ENCODE measurements at places on chromosomes 1 and 21.

DNA sequence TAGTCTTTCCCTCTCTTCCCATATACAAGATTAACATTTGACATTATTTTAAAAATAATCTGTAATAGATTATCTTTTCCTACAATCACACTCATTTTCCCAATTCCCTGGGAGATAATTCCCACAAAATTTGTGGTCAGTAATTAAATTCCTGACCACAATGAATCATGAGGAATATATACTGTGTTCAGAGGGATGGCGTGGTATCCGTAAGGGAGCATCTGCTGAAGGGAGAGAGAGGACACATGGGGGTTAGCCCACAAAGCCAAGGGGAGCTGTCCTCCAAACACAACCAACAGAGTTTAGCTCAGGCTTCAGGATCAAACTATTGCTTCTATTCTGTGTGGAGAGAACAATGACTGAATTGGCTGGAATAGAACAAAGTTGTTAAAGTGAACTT lies 57.1 kb upstream of the PPP2R5A start:
- no peak for DNase-seq

- DNase-seq, result no peak
These were observed 183.5 kb downstream of the HMCN1 start for GRCh38 chr1:185917646-185918045.

- no peak for DNase-seq
These were observed 14.5 kb upstream of the AXDND1 start for GRCh38 chr1:179351281-179351680.

DNA sequence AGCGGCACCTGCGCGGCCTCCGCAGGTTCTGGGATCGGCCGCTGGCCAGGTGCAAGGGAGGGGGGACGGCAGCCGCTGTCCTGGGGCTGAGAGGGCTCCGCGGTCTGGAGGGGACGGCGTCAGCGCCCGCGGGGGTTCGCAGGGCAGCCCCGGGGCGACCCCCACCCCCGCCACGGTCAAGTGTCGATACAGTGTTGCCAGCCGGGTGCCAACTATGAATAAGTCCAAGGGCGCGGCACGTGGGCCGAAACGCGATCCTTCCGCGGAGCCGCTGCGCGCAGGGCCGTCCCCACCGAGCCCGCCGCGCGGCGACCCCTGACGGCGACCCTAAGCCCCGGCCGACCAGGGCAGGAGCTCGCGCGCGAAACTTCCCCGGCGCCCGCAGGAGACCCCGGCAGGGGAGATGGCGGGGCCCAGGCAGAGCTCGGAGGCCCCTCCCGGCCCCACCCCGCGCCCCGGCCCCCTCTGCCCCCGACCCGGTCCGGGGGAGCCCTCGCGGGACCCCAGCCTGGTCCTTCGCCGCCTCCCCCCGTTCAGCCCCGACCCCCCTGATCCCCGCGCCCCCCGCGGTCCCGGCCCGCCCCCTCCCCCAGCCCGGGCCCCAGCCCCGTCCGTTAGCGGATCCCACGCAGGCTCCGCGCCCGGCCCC lies 586 bp upstream of the AGPAT3 start:
- peak; percentile 18 for DNase-seq

DNA sequence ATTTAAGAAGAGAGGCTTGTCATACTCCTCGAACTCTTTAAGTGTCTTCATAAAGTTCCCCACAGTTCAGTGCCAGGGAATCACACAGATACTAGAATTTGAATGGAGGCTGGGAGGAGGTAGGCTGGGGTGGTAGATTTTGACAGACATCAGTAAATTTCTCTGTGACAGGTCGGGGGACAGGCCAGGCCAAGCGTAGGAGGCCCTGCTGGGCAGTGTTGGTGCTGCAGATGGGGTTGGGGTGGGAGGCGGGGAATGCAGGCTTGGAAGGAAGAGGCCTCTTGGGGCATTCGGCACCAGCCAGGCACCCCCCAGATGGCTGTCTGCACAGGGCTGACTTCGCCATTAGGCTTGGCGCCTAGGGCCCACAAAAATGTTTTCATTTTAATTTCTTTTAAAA lies 84.0 kb downstream of the MAN1C1 start:
- no peak for DNase-seq

DNA sequence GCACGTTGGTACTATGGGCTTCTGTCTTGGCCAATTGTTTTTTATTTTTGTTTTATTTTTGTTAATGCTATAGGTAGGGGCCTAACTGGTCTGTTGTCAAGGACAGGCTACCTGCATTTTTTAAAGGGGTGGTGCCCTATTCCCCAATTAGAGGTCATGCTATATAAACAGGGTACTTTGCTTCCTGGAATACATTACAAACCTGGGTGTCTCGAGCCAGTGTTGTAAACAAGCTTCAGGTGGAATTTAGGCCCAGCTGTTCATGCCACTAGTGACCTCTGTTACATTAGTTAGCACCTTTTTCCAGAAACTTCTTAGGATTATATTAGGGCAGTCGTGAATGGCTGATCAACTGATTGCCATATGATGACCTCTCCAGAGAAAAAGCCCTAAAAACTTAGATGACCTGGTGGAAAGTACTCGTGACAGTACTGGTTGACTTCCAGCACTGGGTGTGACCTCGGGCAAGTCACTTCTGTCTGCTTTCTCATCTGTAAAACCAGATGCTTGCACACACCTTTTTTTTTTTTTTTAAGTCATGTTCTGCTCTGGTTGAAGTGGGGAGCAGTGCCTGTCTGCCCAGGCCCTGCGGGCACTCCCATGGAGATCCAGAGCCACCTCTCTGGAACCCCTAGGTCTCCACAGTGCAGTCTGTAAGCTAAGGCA lies 46.5 kb downstream of the ELK4 start:
- DNase-seq, result no peak

GRCh38 chr21:38800924-38801744 lies 4.6 kb upstream of the ETS2 start:
- DNase-seq, result no peak

GRCh38 chr1:93078203-93078602 lies 880 bp upstream of the MTF2 start:
- DNase-seq, result no peak

DNA sequence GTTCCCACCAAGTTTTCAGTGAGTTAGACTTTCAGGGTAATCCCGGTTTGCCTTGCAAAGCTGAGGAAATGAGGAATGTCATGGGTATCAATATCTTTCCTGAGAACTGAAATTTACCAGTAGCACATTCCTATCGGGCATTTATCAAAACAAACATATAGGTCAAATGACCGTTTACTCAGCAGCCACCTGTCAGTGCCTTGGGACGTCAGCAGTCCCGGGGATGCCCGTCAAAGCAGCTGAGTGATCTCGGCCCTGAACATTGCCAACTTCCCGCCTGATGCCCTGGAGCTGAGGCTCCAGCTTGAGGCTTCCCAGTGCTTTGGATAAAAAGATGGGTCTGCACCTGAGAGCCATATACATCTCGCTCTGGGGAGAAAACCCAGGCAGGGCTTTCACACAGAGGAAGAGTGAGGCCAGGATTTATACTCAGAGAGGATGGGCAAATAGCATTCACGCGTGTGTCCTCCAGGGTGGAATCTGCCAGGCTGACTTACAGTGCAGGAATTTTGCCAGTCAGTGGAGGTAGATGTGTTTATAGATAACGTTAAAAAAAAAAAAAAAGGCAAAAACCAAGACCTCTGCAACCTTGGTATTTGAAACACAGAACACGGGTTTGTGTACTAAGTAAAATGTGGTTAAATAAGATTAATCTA lies 435.7 kb upstream of the VAMP3 start:
- no peak for DNase-seq

- no peak for DNase-seq
These were observed 52.0 kb upstream of the LYPLAL1 start for GRCh38 chr1:219121679-219122078.

DNA sequence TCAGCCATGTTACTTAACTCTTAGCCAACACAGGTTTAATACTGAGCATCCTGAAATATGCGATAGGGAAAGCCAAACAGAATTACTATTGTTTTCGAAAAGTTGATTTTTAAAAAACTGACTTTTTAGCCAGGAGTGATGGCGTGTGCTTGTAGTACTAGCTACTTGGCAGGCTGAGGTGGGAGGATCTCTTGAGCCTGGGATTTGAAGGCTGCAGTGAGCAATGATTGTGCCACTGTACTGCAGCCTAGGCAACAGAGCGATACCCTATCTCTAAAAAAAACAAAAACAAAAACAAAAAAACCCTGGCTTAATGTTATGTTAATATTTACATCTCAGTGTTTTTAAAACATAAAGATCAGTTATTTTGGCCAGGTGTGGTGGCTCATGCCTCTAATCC lies 16.7 kb downstream of the NMNAT1 start:
- no peak for DNase-seq

GRCh38 chr1:200558866-200559459 lies 61.6 kb downstream of the KIF14 start:
- DNase-seq, result no peak

DNA sequence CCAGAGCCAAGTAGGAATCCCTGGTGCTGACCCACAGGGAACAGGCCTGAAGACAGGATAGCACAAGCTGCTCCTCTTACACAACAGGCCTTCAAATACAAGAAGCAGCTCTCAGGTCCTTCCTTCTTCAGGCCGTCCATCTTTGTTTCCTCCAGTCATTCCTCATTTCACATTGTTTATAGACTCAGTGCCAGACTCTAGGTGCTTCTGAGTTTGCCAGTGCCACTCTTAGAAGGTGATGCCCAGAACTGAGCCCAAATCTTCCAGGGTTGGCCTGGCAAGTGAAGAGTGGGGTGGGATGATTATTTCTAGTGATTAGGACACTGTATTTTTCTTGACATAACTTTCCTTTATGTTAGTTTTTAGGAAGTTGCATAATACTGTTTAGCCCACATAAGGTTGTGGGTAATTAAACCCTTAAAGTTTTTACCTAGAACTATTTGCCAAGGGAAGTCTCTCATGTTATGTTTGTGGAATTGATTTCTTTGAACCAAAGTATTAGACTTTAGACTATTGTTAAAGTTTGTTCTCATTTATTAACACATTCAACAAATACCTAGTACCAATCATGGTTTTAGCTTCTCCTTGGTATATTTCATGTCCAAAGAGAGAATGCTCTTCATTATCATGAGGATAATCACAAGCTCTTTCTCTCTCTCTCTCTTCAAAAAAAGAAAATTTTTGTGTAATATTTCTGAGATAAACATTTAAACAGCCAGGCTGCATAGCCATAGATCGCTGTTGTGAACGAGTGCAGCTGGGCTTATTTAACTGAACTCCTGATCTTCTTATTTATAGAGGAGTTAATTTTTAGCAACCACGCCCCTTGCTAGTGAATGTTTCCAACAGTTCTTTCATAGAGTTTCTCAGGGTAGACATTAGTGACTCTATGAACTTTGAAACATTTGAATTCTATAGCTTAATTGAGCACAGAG lies 47.7 kb downstream of the PGM1 start:
- no peak for DNase-seq

- DNase-seq, result no peak
These were observed 183.2 kb downstream of the GRIK3 start for GRCh38 chr1:36851087-36851486.

GRCh38 chr1:30909365-30910068 lies 959 bp upstream of the SDC3 start:
- DNase-seq, result no peak

DNA sequence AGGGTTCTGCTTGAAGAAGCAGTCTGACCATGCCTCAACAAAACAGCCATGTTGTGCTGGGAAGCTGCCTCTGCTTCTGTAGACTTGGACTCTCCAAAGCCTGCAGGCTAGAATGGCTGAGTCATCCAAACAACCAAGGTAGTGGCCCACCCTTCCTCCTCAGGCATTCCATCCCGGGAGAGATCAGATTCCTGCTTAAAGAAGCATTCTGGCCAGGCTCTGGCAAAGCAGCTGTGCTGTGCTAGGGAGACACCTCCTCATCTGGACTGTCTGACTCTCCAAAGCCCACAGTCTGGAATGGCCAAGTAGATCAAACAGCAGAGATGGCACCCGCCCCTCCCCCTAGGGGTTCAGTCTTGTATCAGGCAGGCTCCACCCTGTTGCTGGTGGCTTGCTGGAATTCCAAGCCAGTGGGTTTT lies 38.3 kb upstream of the F3 start:
- no peak for DNase-seq

- DNase-seq, result no peak
These were observed 54.6 kb downstream of the RAP1GAP start for GRCh38 chr1:21614419-21615115.

DNA sequence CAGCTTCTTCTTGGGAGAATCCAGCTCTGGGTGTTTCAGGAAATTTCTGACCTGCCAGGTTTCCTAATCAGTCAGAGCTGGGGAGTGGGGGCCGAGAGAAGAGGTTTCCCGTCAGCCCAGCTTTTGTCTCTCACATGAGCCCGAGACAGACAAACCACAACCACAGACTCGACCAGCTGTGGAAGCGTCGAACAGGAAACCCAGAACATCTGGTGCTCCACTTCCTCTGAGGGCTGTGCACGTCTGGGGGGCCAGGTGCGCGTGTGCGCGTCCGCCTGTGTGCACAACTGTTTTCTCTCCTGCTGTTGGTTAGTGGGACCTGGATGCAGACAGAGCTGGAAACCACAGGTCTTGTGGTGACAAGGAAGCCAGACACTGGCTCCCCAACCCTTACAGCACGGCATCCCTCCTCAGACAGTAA lies 113.0 kb upstream of the SLC25A33 start:
- DNase-seq, result peak; percentile 22

DNA sequence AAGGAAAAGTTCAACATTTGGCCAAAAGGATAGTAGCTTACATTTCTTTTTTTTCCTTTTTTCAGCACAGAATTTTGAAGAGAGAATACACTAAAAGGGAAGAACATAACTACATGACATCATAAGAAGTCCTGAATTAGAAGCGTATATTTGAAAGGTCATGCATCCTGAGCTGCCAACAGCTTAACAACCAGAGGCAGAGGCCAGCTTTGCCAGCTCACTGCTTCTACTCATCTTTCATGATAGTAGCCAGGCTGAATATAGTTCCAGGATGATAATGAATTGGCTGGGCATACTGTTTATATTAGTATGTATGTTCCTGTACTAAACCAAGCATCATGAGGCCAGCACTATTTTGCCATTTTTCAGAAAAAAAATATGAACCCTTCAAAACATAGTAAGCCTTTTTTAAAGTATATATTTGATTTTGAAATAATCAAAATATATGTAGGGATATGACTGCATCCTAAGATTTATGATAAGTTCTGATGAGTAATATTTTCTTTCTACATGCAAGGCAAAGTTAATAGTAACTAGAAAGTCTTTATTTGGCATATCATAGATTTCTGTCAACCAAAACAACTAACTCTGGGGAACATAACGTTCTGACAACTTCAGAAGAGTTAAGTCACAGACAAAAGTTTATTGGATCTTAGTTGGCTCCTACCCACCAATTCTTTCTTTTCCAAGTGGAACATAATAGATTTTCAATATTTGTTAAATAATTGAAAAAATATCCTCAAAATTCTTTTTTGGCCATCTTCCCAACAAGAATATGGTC lies 123.2 kb downstream of the DPYD start:
- no peak for DNase-seq

- DNase-seq, result no peak
These were observed 322.3 kb downstream of the DUSP10 start for GRCh38 chr1:221419513-221420095.

DNA sequence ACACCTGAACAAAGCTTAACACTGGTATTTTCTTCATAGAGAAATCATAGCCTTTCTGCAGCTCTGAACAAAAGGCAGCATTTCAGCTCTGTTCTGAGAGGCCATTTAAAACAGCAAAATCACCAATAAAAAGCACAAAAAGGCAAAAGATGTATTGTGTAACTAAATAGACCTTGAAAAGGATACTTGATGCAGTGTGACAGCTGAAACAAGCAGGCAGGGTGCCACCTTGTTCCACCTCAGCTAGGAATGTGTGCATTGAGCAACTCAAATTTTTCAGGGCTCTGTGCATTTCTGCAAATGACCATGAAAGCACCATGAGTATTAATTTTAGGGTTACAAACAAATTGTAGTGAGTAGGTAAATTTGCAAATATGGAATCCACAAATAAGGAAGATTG lies 65.8 kb downstream of the RHOU start:
- no peak for DNase-seq

GRCh38 chr1:119870917-119871596 lies 25.3 kb downstream of the ADAM30 start:
- peak; percentile 37 for DNase-seq
